NCI-H2107 (cell line): ENCODE measurements at places on chromosomes 4 and X.

DNA sequence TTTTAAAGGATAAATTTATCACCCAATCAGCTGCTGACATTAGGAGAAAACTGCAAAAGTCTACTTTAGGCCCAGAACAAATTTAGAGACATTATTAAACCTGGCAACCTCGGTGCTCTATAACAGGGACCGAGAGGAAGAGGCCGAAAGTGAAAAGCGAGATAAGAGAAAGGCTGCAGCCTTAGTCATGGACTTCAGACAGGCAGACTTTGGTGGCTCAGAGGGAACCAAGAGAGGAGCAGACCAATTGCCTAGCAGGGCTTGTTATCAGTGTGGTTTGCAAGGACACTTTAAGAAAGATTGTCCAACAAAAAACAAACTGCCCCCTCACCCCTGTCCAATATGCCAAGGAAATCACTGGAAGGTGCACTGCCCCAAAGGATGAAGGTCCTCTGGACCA, 12.8 kb upstream of the UGT2B10 start:
- DNase-seq = no peak

DNA sequence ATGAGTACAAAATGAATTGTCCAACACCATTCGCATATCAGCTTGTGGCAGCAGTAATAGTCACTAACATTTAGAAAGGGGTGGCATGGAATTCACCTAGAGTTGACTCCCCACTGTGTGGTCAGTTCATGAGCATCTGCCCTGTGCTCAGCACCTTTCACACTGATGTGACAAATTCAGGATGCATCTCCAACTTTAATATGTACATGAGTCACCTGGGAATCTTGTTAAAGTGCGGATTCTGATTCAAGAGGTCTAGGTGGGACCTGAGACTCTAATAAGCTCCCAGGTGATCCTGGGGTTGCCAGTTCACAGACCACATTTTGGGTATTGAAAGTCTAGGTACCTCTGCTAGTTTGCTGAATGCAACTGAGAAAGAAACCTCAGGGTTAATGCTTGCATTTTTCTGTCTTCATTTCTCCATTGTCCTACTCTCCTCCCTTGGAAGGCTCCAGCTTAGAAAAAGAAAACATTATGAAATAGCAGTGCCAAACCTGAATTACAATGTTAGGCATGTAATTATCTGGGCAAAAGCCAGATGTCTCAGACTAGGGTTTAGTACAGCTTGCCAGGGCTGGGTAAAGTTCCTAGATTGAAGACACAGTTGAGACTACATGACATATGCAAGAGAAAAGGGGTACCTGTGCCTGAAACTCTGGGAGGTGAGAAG, 32.7 kb downstream of the TMSB4X start:
- DNase-seq = no peak

- DNase-seq = no peak
These were observed 51.0 kb downstream of the GUCY1B1 start for GRCh38 chr4:155809835-155810234.

DNA sequence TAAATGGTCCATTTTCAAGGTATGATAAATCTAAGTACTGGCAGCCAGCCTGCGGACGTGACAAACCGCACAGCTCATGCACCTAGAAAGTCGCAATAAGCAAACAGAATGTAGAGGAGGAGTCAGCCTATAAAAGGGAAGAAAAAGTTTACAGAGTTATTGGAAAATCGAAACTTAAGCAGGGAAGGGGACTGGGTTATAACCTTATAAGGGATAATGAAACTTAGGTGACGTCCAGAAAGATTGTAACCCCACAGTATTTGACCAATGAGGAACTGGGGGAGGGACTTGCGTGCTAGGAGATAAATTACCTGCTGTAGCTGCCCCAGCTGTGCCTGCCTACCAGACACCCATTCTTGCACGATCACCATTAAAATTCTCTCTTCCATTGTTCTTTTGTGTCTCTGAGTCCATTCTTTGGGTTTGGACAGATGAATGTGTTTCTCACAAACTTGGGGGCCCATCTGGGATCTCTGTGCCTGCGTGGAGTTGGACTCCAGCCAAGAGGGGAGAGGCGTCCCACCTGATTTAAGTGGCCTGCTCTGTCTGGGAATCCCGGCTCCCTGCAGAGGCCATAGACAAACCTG, 61.0 kb downstream of the ZCCHC12 start:
- DNase-seq = no peak

- no peak for DNase-seq
These were observed 165.0 kb upstream of the ANK2 start for GRCh38 chr4:112884406-112884805.

- DNase-seq = no peak
These were observed 196.4 kb downstream of the GALNTL6 start for GRCh38 chr4:172009446-172010230.

DNA sequence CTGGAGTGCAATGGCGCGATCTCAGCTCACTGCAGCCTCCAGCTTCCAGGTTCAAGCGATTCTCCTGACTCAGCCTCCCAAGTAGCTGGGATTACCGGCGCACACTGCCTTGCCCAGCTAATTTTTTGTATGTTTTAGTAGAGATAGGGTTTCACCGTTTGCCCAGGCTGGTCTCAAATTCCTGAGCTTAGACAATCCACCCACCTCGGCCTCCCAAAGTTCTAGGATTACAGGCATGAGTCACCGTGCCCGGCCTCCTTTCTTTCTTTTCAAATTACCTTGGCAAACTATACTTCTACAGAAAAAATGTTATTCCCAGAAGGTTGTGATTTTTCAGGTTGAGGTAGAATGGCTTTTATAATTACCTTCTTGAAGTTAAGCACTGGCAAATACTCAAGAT, 321.9 kb upstream of the PRPS2 start:
- DNase-seq = no peak

- no peak for DNase-seq
These were observed 43.8 kb upstream of the NKX1-1 start for GRCh38 chr4:1449833-1450741.

- no peak for DNase-seq
These were observed 57.4 kb downstream of the PTTG2 start for GRCh38 chr4:38017609-38018008.

GRCh38 chrX:147848543-147849443, 62.9 kb upstream of the FMR1 start:
- DNase-seq = no peak

GRCh38 chr4:1279253-1279652, 10.4 kb upstream of the MAEA start:
- no peak for DNase-seq

GRCh38 chr4:107838861-107839565, 14.3 kb downstream of the SGMS2 start:
- DNase-seq = no peak

DNA sequence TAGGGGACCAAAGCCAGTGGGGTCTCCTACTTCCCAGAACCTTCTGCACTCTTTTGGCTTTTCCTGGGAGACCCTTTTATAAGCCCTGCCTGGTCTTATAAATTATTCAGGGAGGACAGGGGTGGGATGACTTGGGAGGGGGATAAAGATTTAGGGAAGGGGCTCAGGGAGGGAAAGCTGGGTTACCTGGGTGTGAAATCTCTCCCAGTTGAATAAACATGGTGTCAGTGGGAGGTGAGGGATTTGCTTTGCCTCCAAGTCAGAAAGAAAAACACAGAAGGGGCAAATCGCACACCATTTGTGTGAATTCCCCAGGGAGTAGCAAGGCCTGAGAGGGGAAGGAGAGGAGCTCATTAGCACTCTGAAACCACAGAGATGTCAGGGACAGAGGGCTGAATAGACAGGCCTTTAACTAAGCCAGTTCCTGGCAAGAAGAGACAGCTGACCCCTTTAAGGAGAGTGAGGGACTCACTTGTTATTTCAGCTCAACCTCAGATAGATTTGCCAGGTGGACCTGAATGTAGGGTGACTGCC, at the start of gene RIPPLY1:
Gene RIPPLY1 (minus strand): TSS at position 51 of the 534 bp plus-strand sequence. CDS start 54 bp downstream, outside the sequence.
- DNase-seq = no peak

- DNase-seq = no peak
These were observed 150.7 kb upstream of the MAB21L2 start for GRCh38 chr4:150431221-150431620.

- DNase-seq = no peak
These were observed 93.2 kb upstream of the NKX1-1 start for GRCh38 chr4:1499465-1499864.

GRCh38 chr4:10611673-10612072, 72.9 kb downstream of the CLNK start:
- DNase-seq = no peak
